ENCODE measurements at places on chromosomes 4 and X.

GRCh38 chrX:128457674-128458073 is 405.5 kb upstream of the ACTRT1 start:
- DNase-seq = no peak

DNA sequence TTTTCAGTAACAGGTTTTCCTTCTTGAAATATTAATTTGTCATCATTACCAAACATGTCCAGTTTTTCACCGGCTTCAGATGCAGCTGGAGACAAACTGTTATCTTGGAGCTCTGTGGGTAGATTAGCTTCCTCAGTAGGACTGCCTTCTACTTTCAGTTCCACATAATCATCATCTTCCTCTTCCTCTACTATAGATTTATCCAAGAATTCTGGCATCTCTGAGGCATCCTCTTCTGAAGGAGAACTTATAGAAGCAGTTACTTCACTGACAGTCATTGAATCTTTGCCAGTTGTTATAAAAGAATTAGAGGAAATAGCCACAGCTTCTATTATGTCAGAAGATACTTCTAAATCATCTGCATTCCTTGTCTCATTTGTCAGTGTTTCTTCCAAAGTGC is 162.9 kb downstream of the LRBA start:
- DNase-seq = peak; percentile 23

DNA sequence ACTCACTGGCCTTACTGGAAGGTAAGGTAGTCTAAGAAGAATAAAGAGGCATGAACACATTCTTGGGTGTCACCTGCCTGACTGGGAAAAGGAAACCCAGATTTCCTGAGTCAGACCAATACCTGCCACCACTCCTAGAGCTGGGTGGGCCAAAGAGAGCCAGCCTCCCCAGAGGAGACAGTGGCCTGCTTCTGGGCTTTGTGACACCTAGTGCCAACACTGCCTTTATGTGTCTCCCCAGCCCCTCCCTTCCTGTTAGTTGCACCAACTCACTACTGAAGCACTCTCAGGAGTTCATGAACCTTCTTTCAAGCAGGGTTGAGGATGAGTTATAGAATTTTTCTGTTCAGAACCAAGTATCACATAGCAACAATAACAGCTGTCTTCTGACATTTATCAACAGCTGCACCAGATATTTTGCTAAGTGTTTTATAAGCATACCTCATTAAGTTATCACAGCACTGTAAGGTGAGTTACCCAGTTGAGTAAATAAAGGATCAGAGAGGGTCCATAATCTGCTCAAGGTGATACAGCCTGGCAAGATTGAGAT is 77.6 kb upstream of the ETNPPL start:
- DNase-seq = no peak

GRCh38 chr4:26197018-26197779 is 123.6 kb upstream of the RBPJ start:
- DNase-seq = no peak

DNA sequence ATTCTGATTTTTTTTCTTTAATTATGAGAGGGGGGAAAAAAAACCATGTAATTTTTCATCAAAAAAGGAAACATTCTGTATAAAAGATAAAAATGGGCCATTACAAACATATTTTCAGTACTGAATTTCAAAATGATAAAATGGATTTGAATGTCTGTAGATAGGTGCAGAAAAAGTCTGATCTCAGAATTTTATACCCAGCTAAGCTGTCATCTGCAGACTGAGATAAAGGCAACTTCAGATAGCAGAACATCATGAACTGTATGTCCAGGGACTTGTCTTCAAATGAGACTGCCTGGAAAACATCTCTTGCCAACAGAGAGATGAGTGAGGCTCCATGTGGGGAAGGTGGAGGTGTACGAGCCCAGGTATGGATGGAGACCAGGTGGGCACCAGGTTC is 118.5 kb upstream of the PSAPL1 start:
- no peak for DNase-seq

DNA sequence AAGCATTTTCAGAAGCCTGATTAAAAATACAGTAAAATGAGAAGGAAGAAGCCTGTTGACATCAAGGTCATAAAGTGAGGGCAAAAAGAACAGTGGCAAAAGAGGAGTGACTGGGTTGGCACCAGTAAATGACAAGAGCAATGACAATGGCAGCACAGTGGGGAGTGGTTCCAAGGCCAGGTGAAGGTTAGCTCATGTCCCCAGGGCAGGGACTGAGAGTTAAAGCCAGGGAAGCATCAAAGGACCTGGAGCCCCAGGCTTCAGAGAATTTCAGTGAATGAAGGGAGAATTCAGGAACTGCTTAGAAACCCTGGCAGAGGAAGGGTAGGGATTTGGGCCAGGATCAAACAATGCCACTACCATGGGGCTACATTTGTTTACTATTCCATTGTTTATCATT is 8.8 kb upstream of the PIGA start:
- no peak for DNase-seq
